ENCODE measurements at places on chromosomes 11 and 22. TPM values are rescaled to one million over a fixed set of nuclear protein-coding genes. Genes with fewer than 3 reads are reported as not detected.

GRCh38 chr22:31036671-31037550 lies 44.2 kb upstream of the SMTN start:
- no peaks in the 10 kb centered on the region for H3K36me3 ChIP-seq
- H3K27me3 ChIP-seq: no peaks in the 10 kb centered on the region
- peaks cover 3% of the 10 kb centered on the region for H3K4me1 ChIP-seq
- H3K27ac ChIP-seq: peak overlapping the region; percentile 58
- H3K4me3 ChIP-seq: peak overlapping the region; percentile 8

DNA sequence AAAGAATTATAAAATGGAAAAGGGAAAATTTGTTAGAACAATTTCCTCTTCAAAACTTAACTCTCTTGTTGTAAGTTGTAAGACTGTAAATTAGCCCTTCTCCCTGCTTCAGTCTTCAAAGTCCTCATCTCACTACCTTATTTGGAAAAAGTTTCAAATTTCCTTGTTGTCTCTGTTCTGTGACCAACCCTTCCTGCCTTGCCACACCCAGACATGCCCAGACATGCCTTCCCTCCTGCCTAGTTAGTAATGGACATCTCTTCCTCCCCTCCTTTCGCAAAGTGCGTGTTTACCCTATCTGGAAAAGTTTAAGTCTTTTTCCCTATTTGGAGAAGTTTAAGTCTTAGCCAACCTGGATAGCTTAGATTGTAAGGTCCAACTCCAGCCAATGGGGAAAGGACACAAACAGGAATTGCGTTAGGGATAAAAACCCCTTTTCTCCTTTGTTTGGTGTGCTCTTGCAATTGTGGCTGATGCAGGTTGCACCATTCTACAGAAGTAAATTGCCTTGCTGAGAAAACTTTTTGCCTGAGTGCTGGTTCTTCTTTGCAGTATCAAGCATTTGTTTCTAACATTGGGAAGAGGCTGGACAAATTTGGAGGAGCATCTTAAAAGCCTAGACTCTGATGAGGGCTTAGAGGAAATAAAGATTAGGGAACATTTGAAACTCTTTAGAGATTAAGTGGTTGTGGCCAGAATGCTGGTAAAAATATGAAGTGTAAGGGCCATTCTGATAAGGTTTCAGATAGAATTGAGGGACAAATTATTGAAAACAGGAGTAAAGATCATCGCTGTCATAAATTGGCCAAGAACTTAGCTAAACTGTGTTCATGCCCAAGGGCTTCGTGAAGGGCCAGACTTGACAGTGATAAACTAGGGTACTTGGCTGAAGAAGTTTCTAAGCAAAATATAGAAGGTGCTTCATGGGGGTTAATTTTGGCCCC lies 15.4 kb downstream of the OR52K2 start:
- no peaks in the 10 kb centered on the region for H3K4me1 ChIP-seq
- H3K36me3 ChIP-seq: no peaks in the 10 kb centered on the region
- no peak overlapping the region for H3K27ac ChIP-seq
- no peaks in the 10 kb centered on the region for H3K27me3 ChIP-seq

THY1 gene
- 9.4 TPM for total RNA-seq

- H3K4me1 ChIP-seq: peaks cover 22% of the 10 kb centered on the region
- H3K36me3 ChIP-seq: no peaks in the 10 kb centered on the region
- DNase-seq: no peak
Measured at GRCh38 chr11:110077831-110078325, 15.3 kb upstream of the ZC3H12C start.

DNA sequence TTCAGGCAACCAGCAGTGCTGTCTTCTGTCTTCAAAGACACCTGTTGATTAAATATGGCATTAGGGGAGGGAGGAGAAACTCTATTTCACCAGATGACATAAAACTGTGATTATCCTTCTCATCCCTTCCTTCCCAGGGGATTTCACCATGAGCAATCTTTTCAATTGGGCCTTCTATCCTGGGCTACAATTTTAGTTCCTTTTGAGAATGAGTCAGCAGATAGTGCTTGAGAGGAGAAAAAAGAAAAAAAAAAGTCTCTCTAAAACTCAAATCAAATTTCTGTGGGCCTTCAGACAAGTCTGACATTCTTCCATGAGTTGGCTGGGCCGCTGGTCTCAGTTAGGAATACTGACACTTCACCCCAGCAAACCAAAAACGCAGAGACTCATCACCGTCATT lies 7.2 kb downstream of the FLI1 start:
- no peak overlapping the region for H3K4me3 ChIP-seq
- no peak overlapping the region for H3K27ac ChIP-seq
- no peak for DNase-seq
- no peaks in the 10 kb centered on the region for H3K27me3 ChIP-seq
- H3K4me1 ChIP-seq: peaks cover 6% of the 10 kb centered on the region
- H3K36me3 ChIP-seq: no peaks in the 10 kb centered on the region

DNA sequence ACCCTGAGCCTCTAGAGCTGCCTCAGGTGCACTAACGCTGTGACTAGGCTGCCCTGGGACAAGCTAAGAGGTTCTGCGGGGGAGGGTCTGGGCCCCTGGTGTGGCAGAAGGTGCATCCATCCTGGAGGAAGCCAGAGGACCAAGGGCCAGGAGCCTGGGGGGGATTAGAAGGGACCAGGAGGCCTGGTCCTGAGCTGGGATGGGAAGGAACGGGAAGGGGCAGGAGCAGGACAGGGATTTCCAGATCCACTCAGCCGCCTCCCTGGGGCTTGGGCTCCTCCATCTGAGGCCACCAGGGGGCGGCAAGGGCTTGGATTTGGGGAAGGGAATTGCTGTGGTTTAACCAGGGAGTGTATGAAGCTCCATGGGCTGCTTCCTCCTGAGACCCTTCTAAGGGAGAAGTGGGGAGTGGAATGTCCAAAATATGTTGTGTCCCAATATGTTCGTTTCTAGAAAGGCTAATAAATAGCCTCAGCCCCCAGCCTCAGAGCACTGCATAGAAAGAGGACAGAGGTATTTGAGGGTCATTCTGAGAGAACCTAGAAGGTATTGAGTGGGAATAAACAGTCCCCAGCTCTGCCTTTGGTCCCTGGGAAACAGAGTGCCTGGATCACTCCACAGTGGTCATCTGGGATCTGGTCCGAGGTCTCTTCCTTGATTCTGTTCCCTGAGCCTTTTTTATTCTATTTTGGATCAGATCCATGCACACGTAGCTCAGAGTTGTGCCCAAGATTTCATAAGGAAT lies 17.4 kb upstream of the PRAME start:
- H3K27me3 ChIP-seq: no peaks in the 10 kb centered on the region
- H3K4me3 ChIP-seq: no peak overlapping the region
- H3K27ac ChIP-seq: no peak overlapping the region
- no peaks in the 10 kb centered on the region for H3K4me1 ChIP-seq

MAJIN gene
- total RNA-seq: not detected

DNA sequence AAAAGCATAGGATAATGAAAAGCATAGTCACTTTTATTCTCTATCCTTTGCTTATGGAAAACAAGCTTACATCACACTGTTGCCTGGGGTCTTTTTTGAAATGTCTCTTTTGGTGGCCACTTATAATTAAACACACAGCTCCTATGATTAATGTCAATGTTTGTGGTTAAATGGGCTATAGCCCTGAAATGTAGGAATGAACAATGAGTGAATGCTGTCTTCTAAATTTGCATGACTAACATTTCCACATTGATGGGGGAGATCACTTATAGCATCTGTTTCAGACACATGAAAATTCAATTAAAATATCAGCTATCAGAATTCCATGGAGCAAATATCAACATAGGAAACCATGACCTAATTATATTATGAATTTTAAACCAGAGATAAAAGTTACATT lies 171.4 kb upstream of the FAT3 start:
- DNase-seq: no peak
- H3K4me1 ChIP-seq: no peaks in the 10 kb centered on the region
- H3K36me3 ChIP-seq: no peaks in the 10 kb centered on the region

NAALADL1 gene
- 7.4 TPM for total RNA-seq

CBLIF gene
- total RNA-seq: not detected

KCTD14 gene
- total RNA-seq: 0.45 TPM

DNA sequence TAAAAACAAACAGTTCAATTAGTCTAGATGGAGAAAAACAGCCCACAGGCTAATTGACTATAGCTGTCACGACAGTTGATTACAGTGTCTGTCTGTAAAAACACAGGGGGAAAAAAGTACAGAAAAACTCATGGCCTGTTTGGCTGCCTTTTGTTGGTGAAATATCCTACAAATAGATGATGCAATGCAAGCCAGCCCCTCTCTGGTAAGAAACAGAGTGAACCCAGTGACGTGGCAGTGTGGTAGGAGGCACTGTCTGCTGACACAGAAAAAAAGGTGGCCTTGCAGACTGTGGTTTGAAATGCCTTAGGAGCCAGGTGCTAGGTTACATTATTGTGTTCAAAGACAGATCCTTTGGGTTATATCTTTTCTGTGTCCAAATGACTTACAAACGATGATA lies 431.4 kb upstream of the CCDC90B start:
- no peaks in the 10 kb centered on the region for H3K4me1 ChIP-seq
- no peaks in the 10 kb centered on the region for H3K36me3 ChIP-seq
- H3K27me3 ChIP-seq: no peaks in the 10 kb centered on the region
- H3K4me3 ChIP-seq: no peak overlapping the region
- no peak overlapping the region for H3K27ac ChIP-seq
- no peak for DNase-seq

BTG4 gene
- total RNA-seq: not detected

DNA sequence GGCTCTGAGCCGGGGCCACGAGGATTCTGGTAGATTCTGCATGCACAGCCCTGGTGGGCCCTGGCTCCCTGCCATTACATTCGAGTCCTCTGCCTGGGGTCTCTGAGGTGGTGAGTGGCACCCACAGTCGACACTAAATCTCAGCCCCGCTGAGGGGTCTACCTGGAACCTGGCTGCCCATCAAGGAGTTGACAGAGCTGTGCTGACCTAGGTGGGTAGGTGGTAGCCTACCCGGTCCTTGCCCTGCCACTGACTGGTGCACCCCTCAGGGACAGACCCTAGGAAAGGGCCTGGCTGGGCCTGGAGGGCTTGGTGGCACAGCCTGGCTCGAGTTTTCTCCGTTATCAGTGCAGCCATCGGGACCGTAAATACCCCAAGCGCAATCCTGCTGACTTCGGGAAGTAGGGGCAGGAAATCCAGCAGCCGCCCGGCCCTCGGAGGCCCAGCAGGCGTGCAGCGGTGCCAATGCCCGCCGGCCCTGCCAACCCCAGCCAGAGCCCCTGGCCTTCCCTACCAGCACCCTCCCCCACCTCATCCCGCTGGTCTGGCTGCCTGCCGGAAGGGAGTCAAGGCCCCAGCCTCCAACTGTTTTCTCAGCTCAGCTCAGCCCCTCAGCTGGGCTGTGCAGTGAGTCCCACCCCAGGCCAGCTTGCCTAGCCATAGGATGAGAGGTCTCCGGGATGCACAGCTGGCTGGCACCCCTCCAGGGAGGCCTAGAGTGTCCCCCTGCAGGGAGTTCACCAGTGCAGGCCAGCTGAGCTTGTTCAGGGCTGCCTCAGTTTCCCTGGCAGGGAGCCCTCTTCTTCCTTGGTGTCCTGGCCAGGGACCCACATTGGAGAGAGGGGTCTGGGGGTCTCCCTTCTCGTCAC lies 80.4 kb upstream of the KCNQ1OT1 start:
- peak; percentile 70 for DNase-seq
- no peaks in the 10 kb centered on the region for H3K36me3 ChIP-seq
- H3K4me3 ChIP-seq: no peak overlapping the region

DNA sequence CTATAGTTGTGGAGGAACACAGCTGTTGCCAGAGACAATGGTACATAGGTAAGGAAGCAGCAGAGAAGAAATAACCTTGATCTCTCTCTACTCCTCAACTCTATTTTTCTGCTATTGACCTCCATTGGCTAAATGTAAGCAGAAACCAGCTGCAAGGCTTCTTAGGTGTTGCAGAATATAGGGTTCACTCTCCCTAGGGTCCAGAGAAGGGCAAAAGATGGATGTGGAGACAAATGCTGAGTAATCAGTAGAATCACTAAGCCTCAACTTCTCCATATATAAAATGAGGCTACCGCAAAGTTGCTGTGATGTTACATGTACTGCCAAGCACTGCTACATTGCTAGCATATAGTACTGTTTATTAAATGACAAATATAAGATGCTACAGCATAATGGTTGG lies 120.6 kb downstream of the PDE3B start:
- no peaks in the 10 kb centered on the region for H3K27me3 ChIP-seq
- H3K4me3 ChIP-seq: no peak overlapping the region
- DNase-seq: no peak
- H3K27ac ChIP-seq: no peak overlapping the region

DNA sequence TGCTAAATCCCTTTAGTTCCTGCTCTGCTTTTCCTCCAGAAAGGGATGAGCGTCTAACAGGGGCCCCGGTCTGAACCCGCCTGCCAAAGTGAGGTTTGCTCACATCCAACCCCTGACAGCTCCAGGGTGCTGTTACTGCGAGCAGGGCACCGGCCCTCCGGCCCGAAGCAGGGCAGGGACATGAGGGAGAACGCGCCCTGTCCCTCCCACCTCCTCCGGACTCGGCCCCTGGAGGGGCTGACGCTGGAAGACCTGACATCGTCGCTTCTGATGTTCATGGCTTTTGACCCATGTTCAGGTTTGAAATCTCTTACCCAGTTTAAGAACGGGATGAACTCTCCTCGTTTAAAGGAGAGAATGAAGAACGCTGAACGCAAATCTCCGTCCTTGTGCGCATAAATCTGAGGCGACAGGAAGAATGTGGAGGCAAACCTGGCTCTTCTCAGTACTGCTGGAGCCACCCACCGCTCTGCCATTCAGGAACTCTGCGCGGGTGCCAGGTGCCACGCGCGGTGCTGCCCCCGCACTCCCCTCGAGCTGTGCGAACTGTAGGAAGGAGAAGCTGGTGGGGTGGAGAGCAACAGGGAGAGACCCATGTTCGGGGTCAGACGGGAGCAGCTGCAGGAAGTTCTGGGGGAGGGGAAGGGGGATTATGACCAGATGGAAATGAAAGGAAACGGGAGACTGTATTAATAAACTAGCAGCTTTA lies 826 bp upstream of the EEF1G start:
- peak overlapping the region; percentile 95 for H3K4me3 ChIP-seq
- peak overlapping the region; percentile 80 for H3K27ac ChIP-seq
- peak; percentile 67 for DNase-seq
- H3K4me1 ChIP-seq: peaks cover 31% of the 10 kb centered on the region
- no peaks in the 10 kb centered on the region for H3K36me3 ChIP-seq

DNA sequence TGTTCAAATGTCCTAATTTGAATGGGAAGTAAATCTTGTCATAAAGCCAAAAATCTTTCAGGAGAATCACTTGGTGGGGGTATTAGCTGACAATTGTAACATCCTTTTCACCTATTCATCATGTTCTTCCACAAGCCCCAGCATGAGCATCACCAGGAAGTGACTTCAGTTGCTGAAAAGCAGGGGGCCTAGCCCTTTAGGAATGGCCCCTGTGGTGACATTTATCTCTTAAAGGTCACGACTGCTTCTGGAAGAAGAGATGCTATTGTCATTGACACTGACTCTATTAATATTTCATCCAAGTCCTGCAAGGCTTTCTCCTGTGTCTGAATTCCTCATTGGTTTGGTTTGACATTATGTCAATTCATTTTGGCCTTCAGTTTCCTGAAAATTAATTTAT lies 92.6 kb downstream of the OR5AK2 start:
- no peak overlapping the region for H3K4me3 ChIP-seq
- no peaks in the 10 kb centered on the region for H3K36me3 ChIP-seq
- H3K4me1 ChIP-seq: no peaks in the 10 kb centered on the region
- no peaks in the 10 kb centered on the region for H3K27me3 ChIP-seq
- H3K27ac ChIP-seq: no peak overlapping the region

RAC2 gene
- 3.6 TPM for total RNA-seq
